Stomach (tissue), 19 donors: ENCODE measurements at places on chromosomes 7 and 10. TPM values are rescaled to one million over a fixed set of nuclear protein-coding genes. Genes with fewer than 3 reads are reported as not detected.
A peak's percentile ranks its signal among the peaks of the same experiment; 100 is the strongest.

DNA sequence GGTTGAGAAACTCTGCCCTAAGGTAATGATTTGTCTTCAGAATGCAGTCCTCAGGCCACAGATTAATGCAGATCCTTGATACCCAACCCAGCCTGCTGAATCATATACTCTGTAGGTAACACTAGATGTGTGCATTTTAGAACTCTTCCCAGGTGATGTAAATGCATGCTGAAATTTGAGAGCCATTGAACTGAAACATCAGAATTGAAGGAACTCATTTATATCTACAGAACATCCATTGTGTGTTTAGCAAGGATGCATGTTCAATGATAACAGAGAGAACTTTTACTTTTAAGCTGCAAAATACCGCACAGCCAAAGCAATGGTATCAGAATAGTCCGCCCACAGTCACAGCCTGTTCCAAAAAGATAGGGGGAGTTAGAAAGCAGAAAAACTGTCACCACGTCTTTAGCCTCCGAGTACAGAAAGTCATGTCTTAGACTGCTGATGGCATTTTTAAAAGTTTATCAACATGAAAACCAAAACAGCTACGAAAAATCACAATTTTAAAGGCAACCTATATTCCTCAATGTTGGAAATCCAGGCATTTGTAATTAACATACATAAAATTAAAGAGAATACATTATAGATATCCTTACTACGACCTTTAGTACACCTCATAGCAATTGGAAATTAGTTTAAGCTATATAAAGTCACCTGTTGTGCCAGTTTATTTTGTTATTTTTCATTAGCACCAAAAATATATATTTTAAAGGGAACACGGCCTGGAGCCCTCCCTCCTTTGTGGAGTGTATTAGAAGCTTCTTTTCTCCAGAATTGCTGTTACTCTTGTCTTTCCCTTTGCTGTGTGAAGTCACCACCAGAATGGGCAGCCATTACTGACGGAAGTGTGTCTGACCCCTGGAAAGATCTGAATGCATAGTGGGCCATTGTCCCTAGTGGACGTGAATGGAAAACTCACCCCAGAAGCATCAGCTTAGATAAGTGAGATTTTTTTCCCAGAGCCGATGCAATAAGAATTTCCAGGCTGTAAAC is 65.8 kb upstream of the PRKAR2B start:
- DNase-seq, result no peak

DNA sequence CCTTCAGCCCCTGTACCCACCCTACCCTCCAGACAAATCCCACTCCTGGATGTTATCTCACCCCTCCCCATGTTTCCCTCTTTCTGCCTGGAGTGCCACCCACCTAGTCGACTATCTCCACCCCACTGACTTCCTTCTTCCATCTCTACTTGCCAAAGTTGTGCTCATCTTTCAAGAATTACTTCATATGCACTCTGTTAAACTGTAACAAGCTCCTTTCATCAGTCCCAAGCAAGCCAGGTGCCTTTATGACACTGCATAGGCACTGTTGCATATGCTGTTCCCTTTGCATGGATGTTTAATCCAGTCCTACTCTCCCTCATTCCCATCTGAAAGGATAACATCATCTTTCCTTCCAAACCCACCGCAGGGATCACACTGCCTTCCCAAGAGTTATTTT is 8.9 kb upstream of the CDK1 start:
- DNase-seq, result no peak

GRCh38 chr10:48332871-48333216 is 26.4 kb downstream of the MAPK8 start:
- no peak for DNase-seq

- DNase-seq, result peak; percentile 50
Measured at GRCh38 chr7:4661871-4662270, 20.2 kb upstream of the FOXK1 start.

DNA sequence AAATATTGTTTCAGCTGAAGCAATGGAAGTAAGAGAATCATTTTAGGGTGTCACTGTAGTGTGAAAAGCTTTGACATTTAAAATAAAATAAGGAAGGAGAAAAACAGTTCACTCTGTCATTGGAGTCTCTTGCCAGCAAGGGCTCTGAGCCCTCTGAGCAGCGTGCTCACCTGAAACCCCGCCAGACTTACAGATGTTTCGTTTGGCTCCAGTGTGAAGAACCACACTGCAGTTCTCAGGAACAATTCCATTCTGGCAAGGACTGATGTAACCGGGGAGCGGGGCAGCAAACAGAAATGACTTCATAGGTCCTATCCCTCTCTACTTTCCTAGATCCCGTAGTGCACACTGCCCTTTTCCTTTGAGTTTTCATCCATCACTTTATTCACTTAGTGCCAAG is 164.3 kb downstream of the CELF2 start:
- no peak for DNase-seq

DNA sequence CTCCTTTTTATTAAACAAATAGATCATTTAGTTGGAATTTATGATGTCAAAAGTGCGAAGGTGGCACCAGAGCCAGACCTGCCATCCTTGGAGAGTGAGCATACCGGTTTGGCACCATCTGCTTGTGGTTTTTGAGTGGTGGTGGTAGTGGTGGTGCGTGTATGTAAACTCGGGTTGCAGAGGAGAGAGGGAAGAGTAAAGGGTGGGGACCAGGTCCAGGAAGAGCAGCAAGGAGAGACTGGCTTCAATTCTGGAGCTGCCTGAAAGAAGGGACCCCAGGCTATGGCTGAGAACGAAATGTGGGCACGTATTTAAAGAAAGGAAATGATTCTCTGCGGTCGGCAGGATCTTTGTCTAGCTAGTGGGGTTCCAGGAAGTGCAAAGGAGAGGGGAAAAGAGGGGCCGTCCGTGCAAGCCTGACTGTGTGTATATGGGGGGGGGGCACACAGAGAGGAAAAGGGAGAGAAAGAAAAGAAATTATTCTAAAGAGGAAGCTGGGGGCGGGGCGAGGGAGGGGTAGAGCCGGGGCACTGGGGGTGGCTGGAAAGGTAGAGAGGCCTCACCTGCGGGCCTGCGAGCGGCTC is 448 bp upstream of the GOLGA7B start:
- peak; percentile 41 for DNase-seq

GRCh38 chr7:117411539-117411938 is 15.8 kb downstream of the ASZ1 start:
- DNase-seq, result no peak

- DNase-seq, result peak; percentile 98
Measured at GRCh38 chr7:32490127-32490796, at the start of gene LSM5. LSM5 (minus strand) TSS chr7:32490380; CDS start chr7:32490365, 15 bp downstream.

- no peak for DNase-seq
Measured at GRCh38 chr10:102408131-102408727, 10.4 kb downstream of the PSD start.

- no peak for DNase-seq
Measured at GRCh38 chr7:43880596-43880995, 11.3 kb upstream of the MRPS24 start.

GRCh38 chr10:132515811-132516726 is 21.5 kb upstream of the INPP5A start:
- peak; percentile 8 for DNase-seq

GRCh38 chr10:125023255-125023654 is 81.3 kb downstream of the ZRANB1 start:
- peak; percentile 74 for DNase-seq

- DNase-seq, result no peak
Measured at GRCh38 chr7:112421666-112422486, 28.4 kb upstream of the IFRD1 start.

DNA sequence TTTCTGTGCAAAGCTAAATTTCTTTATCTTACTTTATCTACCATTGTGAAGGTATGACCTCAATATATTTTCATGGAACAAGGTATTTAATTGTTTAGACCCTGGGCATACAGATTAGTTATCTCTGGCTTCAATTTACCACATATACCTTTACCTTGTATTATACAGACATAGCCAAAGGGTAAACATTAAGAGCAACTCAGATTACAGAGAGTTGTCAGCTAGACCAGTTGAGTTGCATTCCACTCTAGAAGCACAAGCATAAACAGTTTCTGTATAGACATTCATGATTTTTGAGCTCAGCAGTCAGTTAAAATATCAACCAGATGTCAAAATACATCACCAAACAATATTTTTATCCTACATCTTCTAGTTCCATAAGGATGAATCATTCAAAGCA is 857.3 kb upstream of the ZWINT start:
- DNase-seq, result no peak

GRCh38 chr7:132836746-132837145 is 245.1 kb downstream of the CHCHD3 start:
- DNase-seq, result no peak

DNA sequence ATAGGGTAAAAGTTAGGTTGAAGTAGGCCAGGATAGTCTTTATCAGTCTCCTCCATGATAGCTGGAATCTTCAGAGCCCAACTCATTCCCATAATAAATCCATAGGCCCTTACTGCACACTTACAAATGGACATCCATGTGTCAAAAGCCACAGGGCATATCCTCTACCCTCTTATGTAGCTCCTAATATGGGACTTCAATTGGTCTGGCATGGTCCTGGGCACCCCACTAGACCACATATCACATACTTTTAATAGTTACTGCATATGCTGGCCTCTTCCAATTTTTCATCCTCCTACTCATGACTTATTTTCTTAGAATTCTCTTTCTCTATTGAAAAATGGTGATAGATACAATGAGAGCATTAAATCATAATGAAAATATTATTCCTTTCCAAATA is 169.3 kb downstream of the MAGI2 start:
- no peak for DNase-seq

DNA sequence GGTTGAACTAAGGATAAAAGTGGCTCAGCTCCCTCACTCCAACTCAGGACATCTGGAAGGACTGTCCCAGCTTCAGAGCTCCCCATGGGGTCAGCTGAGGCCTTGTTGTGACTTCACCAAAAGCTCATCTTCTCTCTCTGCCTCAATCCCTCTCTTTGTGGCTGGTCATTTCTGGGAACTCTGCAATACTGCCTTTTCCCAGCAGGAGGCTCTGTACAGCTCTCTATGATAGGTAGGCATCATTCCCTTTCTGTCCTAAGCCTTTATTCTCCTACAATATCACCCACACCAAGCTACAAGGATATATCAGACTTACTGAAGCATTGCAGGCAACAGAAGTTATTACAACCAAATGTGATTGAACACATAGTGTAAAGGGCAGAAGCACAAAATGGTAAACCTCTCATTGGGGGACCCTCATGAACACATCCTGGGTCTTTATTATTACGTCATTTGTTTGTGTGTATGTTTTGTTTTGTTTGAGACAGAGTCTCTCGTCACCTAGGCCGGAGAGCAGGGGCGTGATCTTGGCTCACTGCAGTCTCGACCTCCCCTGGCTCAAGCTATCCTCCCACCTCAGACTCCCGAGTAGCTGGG is 36.7 kb upstream of the PRPS1L1 start:
- DNase-seq, result no peak

- no peak for DNase-seq
Measured at GRCh38 chr7:29478226-29478625, 85.4 kb upstream of the PRR15 start.

DNA sequence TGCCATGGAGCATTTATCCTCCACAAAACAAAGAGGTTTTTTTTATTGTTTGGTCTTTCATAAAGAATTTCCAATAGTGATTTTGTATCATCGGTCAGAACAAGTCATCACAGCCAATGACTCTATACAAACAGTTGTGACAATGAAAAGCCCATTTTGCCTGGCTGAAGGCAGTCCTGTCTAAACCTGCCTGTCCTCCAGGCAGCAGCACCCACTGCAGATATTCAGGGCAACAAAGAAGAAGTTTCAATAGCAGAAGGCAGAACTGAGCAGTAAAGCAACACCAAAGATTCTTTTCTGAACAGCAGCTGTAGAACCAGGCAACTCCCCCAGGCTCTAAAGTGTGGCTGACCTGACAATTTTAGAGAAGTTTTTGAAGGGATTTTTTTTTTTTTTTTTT is 169.4 kb downstream of the FGFR2 start:
- DNase-seq, result no peak

STEAP2 gene
- total RNA-seq, result 18.5 TPM

PRKCQ gene
- total RNA-seq, result 3.0 TPM

IL6 gene
- total RNA-seq, result not detected

CNTNAP2 gene
- total RNA-seq, result 4.1 TPM

ZNF804B gene
- not detected for total RNA-seq

COL13A1 gene
- 7.1 TPM for total RNA-seq

CPED1 gene
- total RNA-seq, result 8.4 TPM

TMEM139 gene
- total RNA-seq, result 9.6 TPM

TMEM213 gene
- total RNA-seq, result not detected

SEC31B gene
- 8.8 TPM for total RNA-seq

SEMA3D gene
- total RNA-seq, result 2.6 TPM

DKK1 gene
- not detected for total RNA-seq
